ENCODE measurements at places on chromosomes 6 and 20.

- DNase-seq, result no peak
Observed at GRCh38 chr6:70176842-70177550, 125.9 kb downstream of the COL9A1 start.

- DNase-seq, result no peak
Observed at GRCh38 chr6:141202626-141203025, 930.1 kb upstream of the GJE1 start.

DNA sequence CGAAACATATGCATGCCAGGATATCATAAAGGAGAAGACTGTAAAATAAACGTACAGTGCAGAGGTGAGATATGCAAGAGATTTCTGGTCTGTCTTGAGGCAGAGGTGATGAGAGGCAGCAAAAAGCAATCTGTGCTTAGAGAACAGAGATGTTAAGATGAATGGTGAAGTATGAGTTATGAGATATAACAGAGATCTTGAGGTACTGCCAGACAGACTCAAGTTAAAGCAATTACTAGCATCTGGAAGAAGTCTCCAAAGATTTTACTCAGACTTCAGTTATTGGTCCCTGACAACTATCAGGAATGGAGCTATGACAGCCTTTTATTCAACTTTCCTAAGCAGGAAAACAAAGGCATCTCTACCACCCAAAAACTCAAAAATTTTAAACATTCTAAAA, 122.8 kb upstream of the DST start:
- DNase-seq, result no peak

DNA sequence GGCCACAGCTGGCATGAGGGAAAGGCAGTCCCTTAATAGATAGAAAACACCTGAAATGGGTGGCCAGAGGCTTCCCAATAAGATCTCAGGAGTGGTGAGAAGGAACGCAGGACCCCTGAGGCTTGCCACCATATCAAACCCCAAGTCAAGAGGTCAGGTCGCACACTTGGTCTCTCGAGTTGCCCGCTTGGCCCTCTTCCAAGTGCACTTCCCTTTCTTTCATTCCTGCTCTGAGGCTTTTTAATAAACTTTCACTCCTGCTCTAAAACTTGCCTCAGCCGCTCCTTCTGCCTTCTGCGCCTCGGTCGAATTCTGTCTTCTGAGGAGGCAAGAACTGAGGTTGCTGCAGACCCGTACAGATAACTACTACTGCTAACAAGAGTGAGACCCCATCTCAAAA, 64.2 kb downstream of the SLC2A10 start:
- DNase-seq, result no peak

Measured in stimulated activated CD4-positive, alpha-beta T cell treated with anti-CD3 and anti-CD28 coated beads, Interleukin-4, amount 100 ng/mL, for 24 hours (primary cell).